ENCODE measurements at places on chromosomes 2 and 18. TPM values are rescaled to one million over a fixed set of nuclear protein-coding genes. Genes with fewer than 3 reads are reported as not detected.

Gene SKOR2
- total RNA-seq, result not detected

- no peak for DNase-seq
Observed at GRCh38 chr18:28432339-28432738, 255.4 kb upstream of the CDH2 start.

- no peak for DNase-seq
Observed at GRCh38 chr2:200408428-200409316, 101.2 kb downstream of the KCTD18 start.

Gene PAX8
- 0.44 TPM for total RNA-seq
